Activated T-cell treated with anti-CD3 and anti-CD28 coated beads for 24 hours (primary cell): ENCODE measurements at places on chromosomes 1 and 21.

DNA sequence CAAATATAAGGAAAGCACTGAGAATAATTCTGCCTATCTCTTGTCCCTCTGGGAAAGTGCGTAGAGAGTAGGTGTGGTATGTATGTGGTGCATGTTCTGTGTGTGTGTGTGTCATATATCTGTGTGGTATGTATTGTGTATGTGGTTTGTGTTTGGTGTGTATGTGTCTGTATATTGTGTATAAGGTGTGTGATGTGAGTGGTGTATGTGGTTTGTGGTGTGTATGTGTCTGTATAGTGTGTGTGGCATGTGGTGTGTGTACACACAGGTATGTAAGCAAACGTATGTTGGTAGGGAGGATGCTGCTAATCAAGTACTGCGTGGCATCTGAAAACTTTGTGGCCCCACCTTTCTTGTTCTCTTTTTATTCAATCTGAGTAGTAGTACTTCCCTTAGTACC, 68.3 kb upstream of the LAX1 start:
- no peak for DNase-seq

- no peak for DNase-seq
Measured at GRCh38 chr1:171841931-171842761, 848 bp downstream of the DNM3 start.

- no peak for DNase-seq
Measured at GRCh38 chr21:35025206-35026152, 23.6 kb downstream of the RUNX1 start.

DNA sequence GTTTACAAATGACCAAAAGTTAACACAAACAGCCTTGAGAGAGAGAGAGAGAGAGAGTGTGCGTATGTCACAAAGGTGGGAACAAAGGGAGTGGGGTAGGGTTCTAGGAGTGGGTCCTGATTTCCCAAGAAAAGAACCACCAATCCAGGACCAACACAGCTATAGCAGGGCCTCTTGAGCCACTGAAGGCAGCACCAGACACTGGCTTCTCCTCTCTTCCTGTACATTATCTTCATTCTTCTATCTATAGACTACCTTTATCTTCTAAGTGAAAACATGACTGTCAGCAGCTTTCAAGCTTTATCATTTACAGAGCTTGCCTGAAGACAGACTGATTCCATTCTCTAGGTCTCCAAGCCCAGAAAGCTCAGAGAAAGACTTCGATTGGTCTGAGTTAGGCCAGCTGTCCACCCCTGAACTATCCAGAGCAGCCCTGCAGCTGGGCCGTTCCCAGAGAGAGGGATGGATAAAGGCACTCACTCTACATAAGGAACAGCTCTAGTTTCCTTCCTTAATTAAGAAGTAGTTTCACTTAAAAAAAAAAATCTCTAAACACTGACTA, 11.2 kb downstream of the ALG14 start:
- no peak for DNase-seq

DNA sequence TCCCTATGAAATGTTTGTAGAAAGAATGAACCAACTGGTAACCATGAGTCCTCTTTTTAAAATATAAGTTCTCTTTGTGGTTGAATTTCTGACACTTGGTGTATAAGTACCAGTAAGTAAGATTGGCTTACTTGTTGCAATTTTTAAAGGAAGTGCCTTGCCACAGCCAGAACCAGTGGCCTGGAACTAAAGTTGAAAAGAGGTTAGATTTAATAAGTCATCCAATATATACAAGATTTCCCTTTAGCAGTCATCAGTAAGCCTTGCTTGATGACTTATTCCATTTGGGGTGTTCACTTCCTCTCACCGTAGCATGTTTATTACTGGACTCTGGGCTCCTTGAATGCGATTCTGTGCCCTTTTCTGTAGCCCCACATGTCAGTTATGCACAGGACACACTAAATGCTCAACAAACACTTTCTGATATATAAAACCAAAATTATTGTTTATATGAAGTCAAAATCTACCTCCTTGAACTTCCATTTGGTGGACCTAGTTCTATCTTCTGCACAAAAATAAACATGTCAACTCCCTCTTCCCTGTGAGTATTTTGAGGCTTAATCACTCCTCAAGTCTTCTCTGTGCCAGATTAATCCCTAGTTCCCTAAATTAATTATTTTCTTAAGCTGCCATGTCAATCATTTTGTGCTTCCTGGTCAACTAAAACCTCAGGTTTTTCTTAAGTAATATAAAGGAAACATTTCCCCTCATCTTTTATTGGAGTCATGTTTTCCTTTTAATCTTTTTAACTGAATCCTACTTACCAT, 218.1 kb downstream of the ST6GALNAC3 start:
- no peak for DNase-seq

DNA sequence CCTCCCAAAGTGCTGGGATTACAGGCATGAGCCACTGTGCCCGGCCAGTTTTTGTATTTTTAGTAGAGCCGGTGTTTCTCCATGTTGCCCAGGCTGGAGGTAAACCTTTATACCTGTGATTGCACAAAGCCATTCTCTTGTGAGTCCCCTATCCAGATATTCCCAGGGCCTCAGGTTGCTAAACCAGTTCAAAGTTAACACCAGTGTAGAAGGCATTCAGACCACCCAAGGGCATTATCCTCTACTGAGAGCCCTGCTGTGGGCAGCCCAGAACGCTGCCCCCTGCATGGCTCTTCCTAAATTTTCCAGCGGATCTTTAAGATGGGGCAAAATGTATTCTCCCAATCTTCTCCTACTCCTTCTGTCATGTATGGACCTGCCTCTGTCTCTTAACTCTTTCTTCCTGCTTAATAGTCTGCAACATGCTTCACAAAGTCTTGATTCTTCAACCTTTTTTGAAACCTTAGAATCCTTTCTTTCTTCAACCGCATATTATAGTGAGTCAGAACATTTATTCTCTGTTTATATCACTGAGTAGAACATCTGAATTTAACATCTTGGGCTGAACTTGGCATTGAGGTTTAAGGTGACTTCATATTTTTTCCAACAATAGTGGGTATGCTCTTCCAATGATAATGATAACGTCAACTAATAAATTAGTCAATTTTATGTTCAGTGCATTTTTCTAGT, 36.0 kb downstream of the UBE4B start:
- DNase-seq, result no peak
